ENCODE measurements at places on chromosomes 12 and 14. TPM values are rescaled to one million over a fixed set of nuclear protein-coding genes. Genes with fewer than 3 reads are reported as not detected.

GRCh38 chr12:39272871-39273655, 169.9 kb downstream of the KIF21A start:
- H3K4me3 ChIP-seq: no peak overlapping the region
- H3K27ac ChIP-seq: no peak overlapping the region
- no peaks in the 10 kb centered on the region for H3K4me1 ChIP-seq
- no peaks in the 10 kb centered on the region for H3K36me3 ChIP-seq
- peak; percentile 3 for DNase-seq

- H3K27me3 ChIP-seq: no peaks in the 10 kb centered on the region
- H3K36me3 ChIP-seq: no peaks in the 10 kb centered on the region
- H3K4me3 ChIP-seq: no peak overlapping the region
- no peaks in the 10 kb centered on the region for H3K4me1 ChIP-seq
These were observed 91.6 kb downstream of the EGLN3 start for GRCh38 chr14:33859306-33859705.

GRCh38 chr12:93778306-93778705, 101.1 kb downstream of the CRADD start:
- no peaks in the 10 kb centered on the region for H3K36me3 ChIP-seq
- H3K27ac ChIP-seq: peak overlapping the region; percentile 92
- peaks cover 18% of the 10 kb centered on the region for H3K4me1 ChIP-seq

- no peak for DNase-seq
- no peak overlapping the region for H3K4me3 ChIP-seq
- H3K36me3 ChIP-seq: no peaks in the 10 kb centered on the region
- no peaks in the 10 kb centered on the region for H3K27me3 ChIP-seq
- H3K27ac ChIP-seq: no peak overlapping the region
These were observed 57.2 kb downstream of the PIWIL1 start for GRCh38 chr12:130394906-130395305.

DNA sequence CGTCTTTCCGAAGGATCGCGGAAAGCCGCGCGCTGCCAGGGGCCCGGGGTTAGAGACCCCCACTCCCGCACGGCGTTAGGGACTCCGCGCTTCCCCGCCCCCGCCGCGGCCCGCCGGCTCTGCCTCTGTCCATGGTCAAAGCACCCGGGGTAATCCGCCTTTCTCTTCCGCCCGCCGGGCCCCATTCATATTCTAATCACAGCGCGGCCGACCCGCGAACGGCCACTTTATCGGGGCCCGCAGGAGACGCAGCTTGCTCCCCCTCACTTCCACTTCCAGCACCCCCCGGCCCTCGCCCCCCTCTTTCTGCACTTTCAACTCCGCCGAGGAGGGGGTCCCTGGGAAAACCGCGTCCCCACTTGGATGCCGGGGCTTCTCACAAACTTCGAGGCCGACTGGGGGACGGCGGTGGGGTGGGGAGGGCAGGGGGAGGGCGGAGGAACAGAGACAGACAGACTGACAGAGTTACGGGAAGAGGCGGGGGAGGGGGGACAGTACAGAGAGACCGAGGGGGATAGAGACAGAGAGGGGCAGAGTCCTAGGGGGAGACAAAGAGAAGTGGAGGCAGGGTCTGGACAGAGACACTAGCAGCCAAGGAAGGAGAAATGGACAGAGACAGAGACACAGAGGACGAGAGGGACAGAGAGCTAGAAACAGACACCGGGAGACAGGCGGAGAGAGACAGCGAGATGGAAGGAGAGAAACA, 1.1 kb upstream of the RFX4 start:
- H3K4me1 ChIP-seq: no peaks in the 10 kb centered on the region
- peaks cover 77% of the 10 kb centered on the region for H3K27me3 ChIP-seq
- H3K36me3 ChIP-seq: no peaks in the 10 kb centered on the region
- no peak overlapping the region for H3K4me3 ChIP-seq
- DNase-seq: no peak
- no peak overlapping the region for H3K27ac ChIP-seq

DNA sequence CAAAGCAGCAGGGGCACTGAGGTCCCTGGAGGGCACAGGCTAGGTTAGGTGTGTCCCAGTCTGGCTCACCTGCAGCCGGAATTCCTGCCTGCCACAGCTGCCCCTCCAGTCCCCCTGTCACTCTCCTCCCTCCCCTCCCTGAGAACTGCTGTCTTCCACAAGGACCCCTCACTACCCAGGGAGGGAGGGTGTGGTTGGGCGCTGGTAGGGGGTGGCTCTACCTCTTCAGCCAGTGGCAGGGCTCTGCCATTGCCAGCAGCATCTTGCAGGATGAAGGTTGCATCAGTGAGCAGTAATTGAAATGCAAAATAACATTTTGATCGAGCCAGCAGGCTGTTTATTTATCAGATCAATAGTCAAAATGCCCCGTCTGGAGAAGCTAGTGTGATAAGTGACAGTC, 45.7 kb downstream of the ESRRB start:
- H3K4me3 ChIP-seq: no peak overlapping the region
- no peak overlapping the region for H3K27ac ChIP-seq
- no peaks in the 10 kb centered on the region for H3K36me3 ChIP-seq
- H3K27me3 ChIP-seq: peaks cover 2% of the 10 kb centered on the region
- no peaks in the 10 kb centered on the region for H3K4me1 ChIP-seq

CSRP2 gene
- total RNA-seq: 157 TPM

KIF26A gene
- total RNA-seq: not detected

DNA sequence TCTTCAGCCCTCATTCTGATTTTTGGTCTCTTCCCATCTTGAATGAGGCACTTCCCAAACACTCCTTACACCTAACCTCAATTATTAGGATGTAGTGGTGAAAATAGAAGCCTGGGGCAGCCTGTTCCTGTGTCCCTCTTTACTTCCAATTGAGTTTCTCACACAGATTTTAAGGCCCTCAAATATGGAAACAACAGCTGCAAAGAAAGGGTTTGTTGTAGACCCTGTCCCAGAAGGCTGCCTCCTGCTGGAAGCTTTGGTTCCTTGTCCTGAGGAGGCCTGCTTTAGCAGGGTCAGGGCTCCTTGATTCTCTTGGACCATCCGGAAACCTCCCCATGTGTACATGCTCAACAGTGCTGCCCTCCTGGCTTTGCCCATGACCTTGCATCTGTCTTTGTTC, 101.3 kb downstream of the TGFB3 start:
- H3K27ac ChIP-seq: no peak overlapping the region
- no peaks in the 10 kb centered on the region for H3K36me3 ChIP-seq
- peaks cover 25% of the 10 kb centered on the region for H3K4me1 ChIP-seq

NPFF gene
- not detected for total RNA-seq

- H3K4me3 ChIP-seq: no peak overlapping the region
- no peaks in the 10 kb centered on the region for H3K36me3 ChIP-seq
- H3K27ac ChIP-seq: no peak overlapping the region
- peaks cover 32% of the 10 kb centered on the region for H3K4me1 ChIP-seq
- no peaks in the 10 kb centered on the region for H3K27me3 ChIP-seq
These were observed 59.1 kb downstream of the RASSF3 start for GRCh38 chr12:64669270-64669842.

DNA sequence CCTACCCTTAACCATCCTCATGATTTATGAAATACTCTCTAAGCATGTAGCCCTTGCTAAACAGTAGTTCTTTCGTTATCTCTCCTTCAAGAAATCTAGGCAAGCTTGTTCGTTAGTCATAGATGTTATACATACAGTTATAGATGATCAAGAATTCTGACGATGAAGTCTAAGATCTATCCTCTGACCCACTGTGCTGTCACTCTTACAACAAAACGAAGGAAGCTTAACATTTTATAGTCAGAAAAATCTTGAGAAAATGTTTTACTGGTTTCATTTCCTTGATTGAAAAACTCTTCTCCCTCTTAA, 68.9 kb downstream of the SPPL3 start:
- no peaks in the 10 kb centered on the region for H3K27me3 ChIP-seq
- no peaks in the 10 kb centered on the region for H3K36me3 ChIP-seq
- no peak overlapping the region for H3K4me3 ChIP-seq

ANKRD33 gene
- total RNA-seq: not detected

- no peak for DNase-seq
- H3K27me3 ChIP-seq: no peaks in the 10 kb centered on the region
- H3K27ac ChIP-seq: no peak overlapping the region
- H3K4me3 ChIP-seq: no peak overlapping the region
- peaks cover 11% of the 10 kb centered on the region for H3K36me3 ChIP-seq
These were observed 42.1 kb downstream of the CFAP251 start for GRCh38 chr12:121960541-121960940.

DNA sequence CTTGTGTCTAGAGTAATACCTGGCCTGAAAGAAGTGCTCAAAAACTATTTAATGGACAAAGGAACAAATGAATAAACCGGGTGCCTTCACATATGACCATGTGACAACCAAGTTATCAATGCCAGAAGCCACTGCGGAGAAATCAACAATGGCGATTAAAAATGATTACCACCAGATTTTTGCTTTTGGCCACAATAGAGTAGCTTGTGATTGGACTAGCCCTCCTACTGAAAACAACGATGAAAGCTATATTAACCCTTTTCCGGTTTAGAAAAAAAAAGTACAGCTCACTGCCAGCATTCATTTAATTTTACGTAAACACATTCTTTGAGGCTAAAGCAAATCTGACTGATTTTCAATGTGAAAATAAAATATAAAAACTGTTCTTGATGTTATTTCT, 41.6 kb upstream of the TTC7B start:
- H3K36me3 ChIP-seq: no peaks in the 10 kb centered on the region
- H3K27ac ChIP-seq: no peak overlapping the region
- peaks cover 2% of the 10 kb centered on the region for H3K4me1 ChIP-seq
- no peaks in the 10 kb centered on the region for H3K27me3 ChIP-seq
- DNase-seq: no peak

DNA sequence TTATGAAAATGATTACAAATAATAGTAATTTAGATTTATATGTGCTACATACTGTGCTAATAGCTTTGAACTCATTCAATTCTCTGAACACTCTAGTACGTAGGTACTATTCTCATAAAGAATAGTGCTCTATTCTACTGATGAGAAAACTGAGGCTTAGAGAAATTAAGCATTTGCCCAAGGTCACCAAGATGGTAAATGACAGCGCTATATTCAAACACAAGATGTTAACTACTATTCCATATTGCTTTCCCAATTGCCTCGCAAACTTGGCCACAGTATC, 182.9 kb upstream of the GZMB start:
- H3K4me3 ChIP-seq: no peak overlapping the region
- no peaks in the 10 kb centered on the region for H3K36me3 ChIP-seq
- DNase-seq: no peak

TTC9 gene
- not detected for total RNA-seq

Measured in IMR-90 (cell line).